ENCODE measurements at places on chromosomes 12 and 14.

DNA sequence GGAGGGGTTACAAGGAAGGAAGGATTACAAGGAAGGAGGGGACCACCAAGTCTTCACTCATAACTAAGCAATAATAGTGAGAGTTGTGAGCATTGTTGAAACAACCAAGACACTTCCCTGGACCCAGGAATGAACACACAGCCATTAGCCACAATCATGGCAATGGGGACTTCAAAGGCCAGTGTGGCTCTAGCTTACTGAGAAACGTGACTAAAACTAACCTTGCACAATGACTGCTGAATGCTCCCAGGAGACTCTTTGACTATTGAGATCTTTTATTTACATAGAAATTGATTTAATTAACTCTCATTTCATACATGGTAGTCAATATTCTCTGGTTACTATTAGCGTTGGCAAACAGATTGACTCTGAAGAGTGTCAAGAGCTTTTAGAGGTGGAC lies 263.0 kb upstream of the SOX5 start:
- no peak for DNase-seq

- DNase-seq, result no peak
These were observed 181.7 kb downstream of the ADAMTS20 start for GRCh38 chr12:43370263-43370662.

DNA sequence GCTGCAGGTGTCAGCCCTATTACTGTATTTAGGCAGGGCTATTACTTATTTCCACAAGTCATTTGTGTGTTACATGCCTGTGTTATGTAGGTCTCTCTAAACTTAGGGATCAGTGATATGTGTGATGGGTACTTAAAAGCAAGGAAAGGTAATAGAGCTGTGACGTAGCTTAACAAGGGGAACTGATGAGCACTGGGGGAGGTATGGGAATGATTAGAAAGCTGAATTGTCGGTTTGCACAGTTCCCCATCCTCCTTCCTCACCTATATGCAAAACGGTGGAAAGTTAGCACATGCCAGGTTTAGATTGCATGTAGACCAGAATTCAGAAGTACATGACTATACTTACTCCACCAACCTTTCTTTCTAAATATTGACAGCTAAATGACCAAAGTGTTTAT lies 494.3 kb upstream of the GARIN6 start:
- DNase-seq, result no peak

DNA sequence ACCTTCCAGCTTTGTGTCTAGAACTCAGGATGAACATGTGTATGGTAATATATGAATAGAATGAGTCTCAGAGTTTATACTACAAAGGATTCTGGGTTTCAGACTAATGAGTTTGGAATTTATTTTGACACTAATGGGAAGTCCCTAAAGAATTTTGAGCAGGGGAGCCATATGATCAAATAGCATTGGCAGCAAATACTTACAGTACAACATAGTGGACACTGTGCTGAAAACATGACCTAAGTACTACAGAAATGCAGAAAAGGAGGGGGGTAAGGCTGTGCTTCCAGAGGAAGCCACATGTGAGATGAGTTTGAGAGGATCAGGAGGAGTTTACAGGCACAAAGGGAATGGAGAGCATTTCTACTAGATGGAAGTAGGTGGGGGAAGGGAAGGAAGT lies 225.8 kb downstream of the C12orf42 start:
- no peak for DNase-seq

- DNase-seq, result no peak
These were observed 47.0 kb upstream of the LGR5 start for GRCh38 chr12:71392521-71393145.

Data from GM06990 (cell line).